ENCODE measurements at places on chromosomes 2 and 18. TPM values are rescaled to one million over a fixed set of nuclear protein-coding genes. Genes with fewer than 3 reads are reported as not detected.

SERPINB3 gene
- polyA plus RNA-seq: not detected

NPAS2 gene
- 20.4 TPM for polyA plus RNA-seq

PLGLB2 gene
- 2.4 TPM for polyA plus RNA-seq

- DNase-seq: peak; percentile 26
Observed at GRCh38 chr18:23662309-23663263, at the start of gene ANKRD29. TSS of gene ANKRD29 (minus strand) at chr18:23662911. CDS start at chr18:23662730, 181 bp downstream.

DNA sequence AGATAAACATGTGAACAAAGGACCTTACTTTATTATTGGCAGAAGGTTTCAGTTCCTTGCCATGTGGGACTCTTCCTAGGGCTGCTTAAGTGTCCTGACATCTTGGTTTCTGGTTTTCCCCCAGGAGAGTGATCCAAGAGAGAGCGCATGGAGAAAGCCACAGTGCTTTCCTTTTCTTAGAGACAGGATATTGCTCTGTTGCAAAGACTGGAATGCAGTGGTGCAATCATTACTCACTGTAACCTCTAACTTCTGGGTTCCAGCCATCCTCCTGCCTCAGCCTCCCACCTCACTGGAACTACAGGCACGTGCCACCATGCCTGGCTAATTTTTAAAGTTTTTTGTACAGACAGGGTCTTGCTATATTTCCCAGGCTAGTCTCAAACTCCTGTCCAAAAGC, 38.1 kb upstream of the TCF7L1 start:
- DNase-seq: no peak

DNA sequence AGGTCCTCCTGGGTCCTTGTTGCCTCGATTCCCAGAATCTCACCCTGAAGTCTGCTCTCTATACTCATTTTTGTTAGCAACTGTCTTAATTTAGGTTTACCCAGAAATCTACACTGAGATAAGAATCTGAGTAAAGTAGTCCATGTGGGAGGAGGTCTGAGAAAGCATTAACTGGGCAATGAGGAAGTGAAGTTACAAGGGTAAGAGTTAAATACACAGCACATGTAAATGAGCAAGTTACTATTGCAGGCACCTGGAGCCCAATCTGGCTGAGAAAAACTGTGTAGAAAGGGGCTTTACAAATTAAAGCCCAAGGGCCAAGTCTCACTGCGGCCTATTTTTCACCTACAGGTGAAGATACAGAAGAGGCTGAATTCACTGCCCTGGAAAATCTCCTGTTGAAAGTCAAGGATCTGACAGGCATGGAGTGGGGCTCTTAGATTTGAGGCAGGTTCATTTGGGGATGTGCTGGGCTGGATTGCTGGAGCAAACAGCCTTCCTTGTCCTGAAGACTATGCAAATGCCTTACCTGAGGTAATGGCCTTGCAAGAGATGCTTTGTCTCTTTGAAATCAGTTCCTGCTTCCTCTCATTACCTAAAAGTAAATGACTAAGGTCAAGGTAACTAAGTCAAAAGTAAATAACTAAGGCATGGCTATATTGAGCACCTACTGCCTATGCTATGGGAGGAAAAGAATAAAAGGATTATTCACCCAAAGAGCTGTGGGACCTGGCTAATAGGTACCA, 84.4 kb upstream of the DYNAP start:
- no peak for DNase-seq

- DNase-seq: no peak
Observed at GRCh38 chr18:3420919-3421279, 29.1 kb upstream of the TGIF1 start.

- no peak for DNase-seq
Observed at GRCh38 chr2:1991126-1991525, 246.8 kb upstream of the PXDN start.

- no peak for DNase-seq
Observed at GRCh38 chr2:212960336-212960735, 191.1 kb downstream of the IKZF2 start.
